EL (cell line): ENCODE measurements at places on chromosomes 5 and 9.

GRCh38 chr9:87592554-87593358 lies 95.1 kb downstream of the DAPK1 start:
- peak; percentile 84 for DNase-seq

DNA sequence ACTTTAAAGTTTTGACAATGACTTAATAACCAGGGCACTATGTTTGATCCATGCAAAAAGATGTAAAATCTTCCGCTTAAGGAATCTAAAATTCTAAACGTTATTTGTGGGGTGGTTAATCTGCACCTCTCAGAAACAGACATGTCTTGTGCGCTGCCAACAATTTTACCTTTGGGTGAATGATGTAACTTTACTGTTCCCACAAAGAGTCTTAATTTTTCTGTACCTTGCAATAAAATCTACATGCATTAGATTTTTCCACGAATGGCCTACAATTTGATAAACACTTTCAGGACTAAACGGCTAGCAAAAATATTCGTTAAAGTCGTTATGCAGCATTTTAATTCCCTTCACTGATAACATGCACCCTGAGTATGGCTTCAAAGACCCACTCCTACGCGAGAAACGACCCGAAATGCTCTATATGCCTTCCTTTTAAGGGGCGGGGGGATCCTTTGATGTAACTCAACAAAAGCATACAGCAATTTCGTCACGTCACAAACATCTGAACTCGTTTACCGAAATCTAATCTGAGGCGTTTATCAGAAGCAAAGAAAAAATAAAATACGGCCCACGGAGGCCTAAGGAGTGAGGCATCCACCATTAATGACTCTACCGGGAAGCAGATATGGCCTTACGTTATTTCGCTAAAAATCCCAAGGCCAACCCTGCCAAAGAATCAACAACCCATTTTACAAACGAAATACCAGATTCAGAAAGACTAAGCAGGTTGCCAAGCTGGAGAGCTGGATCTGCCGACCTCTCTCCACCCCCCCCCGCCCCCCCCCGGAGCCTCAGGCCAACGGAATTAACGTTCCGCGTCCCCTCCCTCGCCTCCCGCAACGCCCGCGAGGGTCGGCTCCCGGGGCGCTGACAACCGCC lies 621 bp downstream of the AK6 start:
- peak; percentile 6 for DNase-seq

DNA sequence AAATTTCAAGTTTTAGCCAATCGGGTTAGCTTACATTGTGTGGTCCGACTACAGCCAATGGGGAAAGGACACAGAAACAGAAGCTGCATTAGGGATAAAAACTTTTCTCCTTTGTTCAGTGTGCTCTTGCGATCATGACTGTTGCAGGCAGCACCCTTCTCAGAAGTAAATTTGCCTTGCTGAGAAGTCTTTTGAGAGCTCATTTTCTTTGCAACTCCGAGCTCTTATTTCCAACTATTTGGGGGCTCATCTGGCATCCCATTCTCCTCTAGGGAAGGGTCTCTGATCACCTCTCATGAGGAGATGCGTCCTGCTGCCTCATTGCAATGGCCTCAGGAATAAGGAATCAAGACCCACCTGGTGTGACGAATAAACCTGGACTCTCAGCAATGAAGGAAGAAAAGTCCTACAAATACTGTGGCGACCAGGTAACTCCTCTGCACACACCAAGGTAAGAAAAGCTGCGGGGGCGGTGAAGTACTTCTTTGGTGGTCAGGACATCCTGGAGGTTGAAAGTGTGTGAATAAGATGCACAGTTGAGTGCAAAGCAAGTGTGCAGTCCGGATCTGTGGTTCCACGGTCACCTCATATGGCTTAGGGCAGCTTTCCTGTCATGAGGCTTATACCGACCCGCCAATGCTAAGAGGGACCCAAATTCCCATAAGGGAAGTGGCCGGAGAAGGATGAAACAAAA lies 20.4 kb downstream of the CNOT8 start:
- DNase-seq = no peak

DNA sequence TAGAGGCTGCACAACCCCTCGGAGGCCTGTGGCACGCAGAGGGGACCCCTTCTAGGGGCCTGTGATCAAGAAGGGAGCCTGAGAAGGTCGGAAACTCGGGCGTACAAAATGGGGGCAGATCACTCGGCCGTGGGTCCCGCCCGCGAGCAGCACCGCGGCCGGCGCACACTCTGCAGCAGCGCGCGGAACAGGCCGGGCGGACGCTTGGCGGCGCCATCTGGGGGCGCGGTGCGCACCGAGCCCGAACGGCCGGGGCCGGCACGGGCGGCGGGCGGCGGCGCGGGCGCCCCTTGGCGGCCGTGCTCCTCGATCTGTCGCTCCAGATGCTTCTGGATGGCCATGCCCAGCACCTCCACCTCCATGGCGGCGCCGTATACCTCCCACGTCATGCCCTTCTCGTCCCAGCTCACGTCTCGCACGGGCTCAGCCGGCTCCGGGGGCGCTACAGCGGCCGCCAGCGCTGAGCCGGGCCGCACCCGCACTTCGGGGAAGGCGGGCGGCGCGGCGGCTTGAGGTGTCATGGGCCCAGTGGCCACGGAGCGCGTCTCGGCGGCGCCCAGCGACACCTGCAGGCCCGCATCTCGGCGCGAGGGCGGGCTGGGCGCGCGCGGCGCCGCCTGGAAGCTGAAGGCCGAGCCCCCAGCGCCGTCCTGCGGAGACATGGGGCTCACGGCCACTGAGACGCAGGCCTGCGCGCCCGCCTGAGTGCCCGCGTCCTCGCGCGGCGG lies 13.1 kb downstream of the GPRIN1 start:
- no peak for DNase-seq

- DNase-seq = no peak
Observed at GRCh38 chr9:119453980-119454379, 84.7 kb upstream of the BRINP1 start.

GRCh38 chr9:94948567-94949235 lies 222.2 kb downstream of the AOPEP start:
- no peak for DNase-seq
